Activated CD8-positive, alpha-beta memory T cell treated with anti-CD3 and anti-CD28 coated beads for 4 hours (primary cell): ENCODE measurements at places on chromosomes 2 and 18.

DNA sequence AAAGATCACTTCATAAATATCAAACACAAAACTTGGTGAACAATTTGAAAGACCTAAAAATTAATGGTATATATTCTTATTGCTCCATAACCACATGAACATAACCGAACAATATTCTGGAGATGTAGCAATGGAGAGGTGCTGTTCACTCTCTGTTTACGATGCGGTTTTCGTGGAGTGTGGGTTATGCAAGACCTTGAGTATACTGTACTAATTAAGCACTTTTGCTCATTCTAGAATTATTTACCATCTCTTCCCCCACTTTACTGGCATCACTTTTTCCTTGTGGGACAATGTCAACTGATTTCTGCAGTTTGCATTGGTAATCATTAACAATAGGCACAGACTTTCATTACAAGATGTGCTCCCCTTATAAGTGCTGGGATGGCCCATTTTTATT lies 97.6 kb downstream of the RAPH1 start:
- no peak for DNase-seq

DNA sequence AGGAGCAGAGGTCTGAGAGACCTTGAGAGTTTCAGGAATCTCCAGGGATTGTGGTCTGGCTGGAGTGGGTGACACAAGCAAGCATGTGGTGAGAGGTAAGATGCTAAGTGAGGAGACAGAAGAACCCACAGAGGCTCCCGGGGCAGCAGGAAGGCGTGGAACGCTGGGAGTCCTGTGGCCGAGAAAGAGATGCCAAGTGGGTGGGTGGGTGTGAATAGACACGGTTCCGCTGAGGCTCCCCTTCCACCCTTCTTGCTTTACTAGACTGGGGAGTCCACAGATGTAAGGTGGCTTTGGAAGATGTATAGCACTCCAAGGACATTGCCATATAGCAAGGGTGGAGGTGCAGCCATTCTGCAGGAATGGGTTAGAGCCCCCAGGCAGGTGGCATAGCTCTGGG lies 4.2 kb downstream of the TEX51 start:
- DNase-seq, result no peak

DNA sequence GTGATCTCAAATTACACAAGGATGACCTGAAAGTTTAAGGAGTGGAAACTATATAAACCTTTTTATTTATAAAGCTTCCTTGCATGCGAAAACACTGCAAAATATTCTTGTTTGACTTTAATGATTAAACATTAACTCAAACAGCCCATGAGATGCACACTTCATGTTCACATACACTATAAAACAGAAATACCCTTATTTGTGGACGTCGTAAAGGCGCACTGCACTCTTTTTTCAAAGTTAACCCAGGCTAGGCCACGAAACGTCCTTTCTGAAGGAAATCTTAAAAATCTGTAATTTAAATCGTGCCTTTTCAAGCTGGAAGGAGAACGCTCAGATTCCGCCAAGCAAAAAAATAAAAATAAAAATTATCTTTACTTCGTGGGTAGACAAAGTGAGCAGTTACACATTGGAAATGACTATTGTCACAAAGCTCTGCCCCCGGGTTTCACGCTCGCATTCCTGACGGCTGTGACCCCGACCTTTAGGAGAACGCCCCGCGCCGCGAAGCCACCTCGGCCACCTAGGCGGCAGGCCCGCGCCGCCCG lies 728 bp downstream of the FAM168B start:
- no peak for DNase-seq

DNA sequence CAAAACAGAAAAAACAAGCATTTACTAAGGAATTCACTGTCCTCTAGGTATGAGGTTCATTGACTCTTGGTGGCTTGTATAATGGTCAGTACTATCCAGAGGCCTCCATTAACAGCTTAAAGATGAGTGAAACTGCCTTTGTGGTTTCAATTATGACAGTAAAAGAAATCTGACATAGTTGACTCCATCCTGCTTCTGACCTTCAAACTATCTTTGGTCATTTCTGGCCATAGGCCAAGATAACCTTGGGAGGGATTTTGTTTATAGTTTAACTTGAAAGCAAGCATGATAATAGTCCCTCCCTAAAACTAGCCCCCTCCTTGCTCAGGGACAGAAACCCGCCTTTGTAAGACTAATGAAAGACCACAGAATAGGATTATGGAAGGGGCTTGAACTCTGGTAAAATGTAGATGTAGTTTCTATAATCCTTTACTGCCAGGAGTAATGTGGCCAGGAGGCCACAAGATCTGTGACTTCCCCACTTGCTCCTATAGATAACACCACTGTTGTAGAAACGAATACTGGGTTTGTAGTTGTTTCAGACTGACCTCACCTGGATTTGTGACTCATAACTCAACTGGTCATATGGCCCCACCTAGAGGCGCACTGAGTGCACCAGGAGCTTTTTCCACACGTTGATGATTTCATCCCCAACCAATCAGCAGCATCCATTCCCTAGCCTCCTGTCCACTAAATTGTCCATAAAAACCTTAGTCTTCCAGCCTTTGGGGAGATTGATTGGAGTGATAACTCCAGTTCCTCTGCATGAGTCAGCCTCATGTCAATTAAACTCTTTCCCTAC lies 8.6 kb upstream of the PLEKHM3 start:
- DNase-seq, result no peak

GRCh38 chr2:144389151-144389929 lies 130.6 kb downstream of the ZEB2 start:
- no peak for DNase-seq

DNA sequence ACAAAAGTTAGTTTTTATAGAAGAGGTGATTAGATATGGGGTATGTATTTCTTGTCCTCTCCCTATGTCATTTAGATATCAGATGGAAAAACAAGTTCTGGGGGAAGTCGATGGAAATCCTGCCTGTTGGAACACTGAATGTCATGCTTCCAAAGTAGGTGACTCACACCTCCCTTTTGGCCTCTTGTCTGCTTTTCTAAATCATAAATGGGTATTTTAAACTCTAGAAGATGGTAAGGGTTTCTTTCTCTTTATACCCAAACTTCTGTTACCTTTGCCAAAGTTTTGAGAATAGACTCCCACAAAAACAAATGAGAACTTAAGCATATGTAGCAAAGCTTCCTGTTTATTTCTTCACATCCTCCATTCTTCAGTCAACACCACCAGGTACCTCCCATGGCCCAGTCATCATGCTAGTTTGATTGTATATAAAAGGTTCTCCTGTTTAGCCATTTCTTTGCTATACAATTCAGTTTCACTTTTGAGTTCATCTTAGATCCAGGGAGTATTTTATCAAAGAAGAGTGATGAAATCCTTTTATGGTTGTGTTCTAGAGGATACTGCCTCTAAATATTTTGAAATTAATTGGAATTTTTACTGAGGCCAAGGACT lies 63.9 kb downstream of the PRKRA start:
- DNase-seq, result no peak
